Stimulated activated CD4-positive, alpha-beta T cell treated with anti-CD3 and anti-CD28 coated beads, TNF-alpha, amount 100 ng/mL, for 1 hour (primary cell): ENCODE measurements at places on chromosomes 4 and X.

DNA sequence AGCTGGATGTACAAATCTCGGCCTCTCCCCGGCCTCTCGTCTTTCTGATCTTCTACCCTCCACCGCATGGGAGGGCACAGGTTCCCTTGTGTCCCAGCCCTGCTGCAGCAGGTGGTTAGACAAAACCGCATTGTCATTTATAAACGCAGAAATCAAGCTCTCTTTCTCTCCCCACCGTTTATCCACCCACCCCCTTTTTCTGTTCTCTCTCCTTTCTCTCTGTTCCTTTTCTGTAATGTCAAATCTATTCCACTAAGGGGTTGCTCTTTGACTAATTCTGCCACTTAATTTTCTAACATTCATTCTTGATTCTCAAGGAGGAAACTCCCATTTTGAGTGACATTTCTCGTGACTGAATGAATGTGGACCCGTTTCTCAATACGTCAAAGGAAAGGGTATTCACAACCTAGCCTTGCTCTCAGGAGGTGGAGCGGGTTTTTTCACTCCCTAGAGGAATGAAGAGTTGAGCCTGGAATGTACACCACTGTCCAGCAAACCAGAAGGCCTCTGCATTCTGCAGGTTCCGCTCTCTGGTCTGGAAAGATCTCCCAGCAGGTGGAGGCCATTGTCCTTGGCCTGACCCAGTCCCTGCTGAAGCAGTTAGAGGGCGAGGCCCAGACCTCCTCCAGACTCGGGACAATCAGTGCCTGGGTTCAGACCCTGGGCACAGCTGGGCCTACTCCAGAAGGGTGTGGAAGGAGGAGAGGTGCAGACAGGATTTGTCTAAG, 70.9 kb upstream of the ENPP6 start:
- no peak for DNase-seq

GRCh38 chr4:87209696-87210095, 10.7 kb downstream of the KLHL8 start:
- DNase-seq, result no peak

DNA sequence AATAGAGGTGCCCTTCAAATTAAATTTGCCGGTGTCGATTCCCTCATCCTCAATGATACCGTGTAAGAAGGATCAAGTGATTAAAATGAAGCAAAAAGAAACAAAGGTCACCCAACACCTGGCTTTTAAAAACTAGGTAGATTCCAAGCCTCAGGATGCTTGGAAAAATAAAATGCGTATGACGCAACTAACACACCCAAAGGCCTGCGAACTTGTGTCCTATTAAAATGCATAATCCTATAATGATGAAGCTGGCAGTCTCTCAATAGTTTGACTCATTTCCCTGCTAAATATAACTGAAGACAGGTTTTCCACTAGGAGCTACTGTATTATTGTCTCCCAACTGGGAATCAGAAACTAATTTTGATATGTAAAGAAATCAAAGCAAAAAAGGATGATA, 263.2 kb downstream of the DHX15 start:
- DNase-seq, result no peak

- no peak for DNase-seq
These were observed 21.2 kb upstream of the SYNPO2 start for GRCh38 chr4:118867311-118868067.

GRCh38 chrX:152405561-152405960, 45.6 kb downstream of the GABRA3 start:
- DNase-seq, result no peak
